Activated T-cell treated with anti-CD3 and anti-CD28 coated beads, Interleukin-2, amount 50 U/mL, for 24 hours (primary cell): ENCODE measurements at places on chromosomes 5 and 9.
A peak's percentile ranks its signal among the peaks of the same experiment; 100 is the strongest.

DNA sequence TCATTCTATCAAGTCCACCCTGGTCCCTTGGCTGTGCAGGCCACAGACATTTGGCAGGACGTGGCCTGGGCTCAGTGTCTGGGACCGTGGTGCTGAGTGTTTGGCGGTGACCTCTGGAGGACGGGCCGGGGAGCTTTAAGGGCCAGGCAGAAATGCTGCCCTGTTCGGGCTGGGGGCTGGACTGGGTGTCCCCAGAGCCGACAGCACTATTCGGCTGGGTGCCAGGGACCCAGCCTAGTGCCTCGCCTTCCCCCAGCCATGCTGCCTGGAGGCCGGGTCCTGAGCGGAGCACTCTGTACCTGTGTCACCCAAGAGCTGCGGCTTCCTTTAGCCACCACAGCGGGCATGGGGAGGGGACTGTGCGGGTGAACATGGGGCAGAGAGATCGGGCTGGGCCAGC, 40.4 kb downstream of the COL5A1 start:
- DNase-seq: no peak

DNA sequence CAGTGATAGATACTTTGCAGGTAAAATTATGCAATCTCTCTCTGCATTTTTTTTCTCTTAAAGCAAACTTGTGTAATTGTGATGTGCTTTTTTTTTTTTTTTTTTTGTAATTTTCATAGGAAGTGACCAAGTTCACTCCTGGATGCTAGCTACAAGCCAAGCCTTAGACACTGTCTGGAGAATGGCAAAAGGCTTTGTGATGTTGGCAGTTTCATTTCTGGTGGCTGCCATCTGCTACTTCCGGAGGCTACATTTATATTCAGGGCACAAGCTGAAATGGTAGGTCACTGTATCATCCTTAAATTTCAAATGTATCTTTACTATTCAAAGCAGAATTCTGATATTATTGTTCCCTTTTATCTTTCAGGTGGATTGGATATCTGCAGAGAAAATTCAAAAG, 19.3 kb downstream of the OTULINL start:
- DNase-seq: no peak

- DNase-seq: no peak
Measured at GRCh38 chr5:2910401-2911175, 159.1 kb upstream of the IRX2 start.

DNA sequence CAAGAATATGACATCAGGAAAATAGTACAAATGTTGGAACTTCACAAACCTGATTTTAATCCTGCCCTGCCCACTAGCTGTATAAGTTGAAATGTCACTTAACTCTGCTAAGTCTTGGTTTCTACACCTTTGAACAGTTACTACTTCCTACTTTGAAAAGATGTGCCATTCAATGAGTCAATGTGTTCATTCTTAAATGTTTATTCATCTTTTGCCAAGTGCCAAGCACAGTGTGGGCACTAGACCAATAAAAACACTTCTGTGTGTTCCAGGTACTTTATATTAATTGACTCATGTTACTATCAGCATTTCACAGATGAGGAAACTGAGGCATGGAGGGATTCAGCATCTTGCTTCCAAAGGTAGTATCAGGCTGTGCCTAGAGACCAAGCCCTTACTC, 12.8 kb downstream of the PDCL start:
- no peak for DNase-seq

DNA sequence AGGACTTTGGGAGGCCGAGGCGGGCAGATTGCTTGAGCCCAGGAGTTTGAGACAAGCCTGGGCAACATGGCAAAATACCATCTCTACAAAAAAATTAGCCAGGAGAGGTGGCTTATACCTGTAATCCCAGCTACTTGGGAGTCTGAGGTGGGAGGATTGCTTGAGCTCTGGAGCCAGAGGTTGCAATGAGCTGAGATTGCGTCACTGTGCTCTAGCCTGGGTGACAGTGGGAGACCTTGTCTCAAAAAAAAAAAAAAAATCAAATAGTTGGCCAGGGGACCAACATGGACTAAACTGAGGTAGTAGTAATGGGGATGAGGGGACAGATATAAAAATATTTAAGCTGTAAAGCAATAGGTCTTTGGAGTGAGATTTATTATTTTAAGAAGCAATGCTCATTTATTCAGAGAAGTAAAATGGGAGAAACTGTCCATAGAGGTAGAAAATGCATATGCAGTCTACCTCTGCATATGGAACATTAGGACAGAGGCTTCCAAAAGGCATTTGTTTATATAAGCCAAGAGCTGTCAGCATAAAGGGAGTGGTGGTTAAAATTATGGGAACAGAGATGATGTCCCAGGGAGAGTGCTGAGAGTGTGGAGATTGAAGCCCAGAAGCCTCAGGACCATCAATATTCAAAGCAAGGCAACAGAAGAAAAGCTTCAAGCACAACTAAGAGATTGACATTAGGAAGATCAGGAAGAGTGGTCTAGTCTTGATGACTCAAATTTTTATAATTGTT, 98.1 kb downstream of the UBE2R2 start:
- no peak for DNase-seq

- no peak for DNase-seq
Measured at GRCh38 chr5:120164986-120165385, 299.1 kb upstream of the PRR16 start.

DNA sequence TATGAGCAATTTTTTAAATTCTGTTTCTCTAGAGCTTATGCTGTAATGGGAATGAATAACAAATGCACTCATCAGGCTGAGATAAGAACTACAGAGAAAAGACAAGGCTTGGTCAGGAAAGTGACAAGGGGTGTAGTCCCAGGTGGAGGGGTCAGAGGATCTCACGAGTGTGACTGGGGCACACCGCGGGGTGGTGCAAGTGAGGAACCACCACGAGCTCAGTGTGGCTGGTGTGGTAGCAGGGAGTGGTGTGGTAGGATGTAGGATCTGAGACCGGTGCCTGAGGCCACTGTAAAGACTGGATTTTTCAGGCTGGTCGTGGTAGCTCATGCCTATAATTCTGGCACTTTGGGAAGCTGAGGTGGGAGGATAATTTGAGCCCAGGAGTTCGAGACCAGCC, 9.0 kb downstream of the ANXA6 start:
- DNase-seq: peak; percentile 38

GRCh38 chr5:139273572-139274289, 19.8 kb upstream of the MATR3 start:
- DNase-seq: peak; percentile 96
